Retina (tissue), 1 donor: ENCODE measurements at places on chromosomes 7 and 10.
A peak's percentile ranks its signal among the peaks of the same experiment; 100 is the strongest.

DNA sequence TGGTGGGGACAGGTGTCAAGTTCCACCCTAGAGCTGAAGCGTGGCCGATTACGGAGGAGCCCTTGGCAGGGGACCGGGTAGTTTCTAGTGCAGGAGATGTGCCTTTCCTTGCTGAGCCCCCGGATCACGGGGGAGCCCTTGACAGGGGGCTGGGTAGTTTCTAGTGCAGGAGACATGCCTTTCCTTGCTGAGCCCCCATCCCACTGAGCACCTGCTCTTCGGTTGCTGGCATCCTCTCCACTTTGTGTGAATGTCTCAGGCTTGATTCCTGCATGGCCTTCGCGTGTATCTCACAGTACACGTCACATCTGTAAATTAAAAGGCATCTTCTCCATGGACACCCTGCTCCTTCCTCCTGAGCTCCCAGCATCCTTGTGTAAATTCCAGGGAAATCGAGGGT lies 263.5 kb downstream of the ADARB2 start:
- DNase-seq, result no peak

DNA sequence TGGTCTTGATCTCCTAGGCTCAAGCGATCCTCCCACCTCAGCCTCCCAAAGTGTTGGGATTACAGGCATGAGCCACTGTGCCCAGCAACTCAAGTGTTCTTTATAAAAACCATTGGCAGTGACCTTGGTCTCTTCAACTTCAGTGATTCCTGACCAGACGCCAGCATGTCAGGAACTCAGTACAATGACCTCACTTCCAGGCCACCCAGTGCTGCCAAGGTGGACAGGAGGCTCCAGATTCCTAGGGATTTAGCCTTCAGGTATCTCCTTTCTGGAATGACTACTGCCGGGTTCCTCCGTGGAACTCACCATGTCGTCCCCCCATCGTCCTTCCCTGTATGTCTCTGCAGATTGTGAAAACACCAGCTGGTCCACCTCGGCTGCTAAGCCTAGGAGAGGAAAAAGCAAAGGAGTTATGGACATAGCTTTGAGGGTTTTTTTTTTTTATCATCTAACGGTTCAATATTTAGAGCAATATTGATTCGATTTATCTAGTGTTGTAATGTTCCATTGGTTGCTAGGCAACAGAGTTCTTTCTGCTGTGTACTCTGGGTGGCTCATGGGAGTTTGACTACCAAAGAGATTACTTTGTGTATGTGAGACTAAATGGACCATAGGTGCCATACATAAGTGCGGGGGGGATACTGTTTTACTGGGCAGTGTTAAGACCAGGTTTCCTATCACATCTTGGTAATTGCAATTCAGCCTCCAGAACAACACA lies 425.8 kb upstream of the AUTS2 start:
- DNase-seq, result peak; percentile 40

DNA sequence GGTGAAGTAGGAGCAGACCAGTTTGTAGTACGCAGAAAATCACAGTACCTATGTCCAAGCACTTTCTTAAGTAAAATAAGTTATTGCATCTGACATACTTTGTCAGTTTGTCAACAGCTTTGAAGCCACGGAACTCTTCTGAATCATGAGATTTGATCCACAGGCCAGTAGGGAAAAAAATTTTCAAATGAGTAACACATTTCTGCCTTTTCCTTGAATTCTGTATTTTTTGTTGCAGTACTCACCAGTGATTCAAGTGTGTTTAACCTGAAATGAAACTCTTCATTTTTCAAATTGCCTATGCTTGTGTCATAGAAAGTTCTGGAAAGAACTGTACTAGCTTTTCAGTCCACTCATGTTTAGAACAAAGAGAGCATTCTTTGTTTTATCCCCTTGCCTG lies 337.7 kb downstream of the GATA3 start:
- DNase-seq, result no peak

GRCh38 chr7:42964849-42965805 lies 33.0 kb downstream of the MRPL32 start:
- DNase-seq, result no peak

DNA sequence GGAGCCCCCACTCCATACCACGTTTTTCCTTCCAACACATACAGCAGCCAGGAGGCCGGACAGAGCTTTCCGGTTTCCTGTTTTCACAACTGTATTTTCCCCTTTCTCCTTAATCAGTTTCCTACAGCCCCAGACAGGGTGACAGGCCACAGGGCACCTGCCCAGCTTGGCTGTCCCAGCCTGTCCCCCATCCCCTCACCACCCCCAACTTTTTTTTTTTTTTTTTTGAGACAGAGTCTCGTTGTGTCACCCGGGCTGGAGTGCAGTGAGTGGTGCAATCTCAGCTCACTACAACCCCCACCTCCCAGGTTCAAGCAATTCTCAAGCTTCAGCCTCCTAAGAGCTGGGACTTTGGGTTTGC lies 10.3 kb upstream of the HSPB1 start:
- DNase-seq, result no peak

GRCh38 chr10:123972481-123973401 lies 81.1 kb upstream of the CPXM2 start:
- peak; percentile 71 for DNase-seq

- DNase-seq, result no peak
These were observed 669 bp upstream of the AP5Z1 start for GRCh38 chr7:4774658-4775249.

DNA sequence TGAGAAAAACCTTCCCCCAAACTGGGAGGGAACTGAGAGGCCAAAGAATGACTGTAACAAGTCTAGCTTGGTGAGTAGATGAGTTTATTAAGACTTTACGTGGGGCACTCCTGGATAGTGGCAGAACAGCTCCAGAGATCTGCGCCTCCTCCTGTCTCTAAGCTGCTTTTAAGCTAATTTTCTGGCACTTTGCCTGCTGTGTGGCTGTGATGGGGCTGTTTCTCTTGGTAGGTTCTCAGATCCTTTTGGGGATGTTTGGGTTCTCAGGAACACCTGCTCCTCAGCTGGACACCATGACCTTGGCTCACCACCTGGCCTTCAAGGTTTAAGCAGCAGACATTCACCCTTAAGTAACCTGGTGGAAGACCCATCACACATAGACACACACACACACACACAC lies 68.3 kb downstream of the AKR1E2 start:
- no peak for DNase-seq

DNA sequence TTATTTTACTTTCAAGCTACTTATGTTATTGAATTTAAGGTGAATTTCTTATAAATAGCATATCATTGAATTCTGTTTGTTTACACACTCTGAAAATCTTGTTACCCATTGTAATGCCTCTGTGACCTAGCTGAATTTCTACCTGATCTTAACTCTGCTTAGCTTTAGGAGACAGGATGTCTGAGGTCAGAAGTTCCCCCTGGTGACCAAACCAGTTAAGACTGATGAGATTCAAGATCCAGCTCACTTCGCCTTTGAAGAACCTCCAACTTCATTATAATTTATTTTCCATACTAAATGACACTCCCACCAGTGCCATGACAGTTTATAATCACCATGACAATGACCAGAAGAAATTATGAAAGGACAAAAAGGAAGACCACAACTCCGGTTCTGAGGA lies 213.4 kb upstream of the CDC14C start:
- DNase-seq, result no peak

DNA sequence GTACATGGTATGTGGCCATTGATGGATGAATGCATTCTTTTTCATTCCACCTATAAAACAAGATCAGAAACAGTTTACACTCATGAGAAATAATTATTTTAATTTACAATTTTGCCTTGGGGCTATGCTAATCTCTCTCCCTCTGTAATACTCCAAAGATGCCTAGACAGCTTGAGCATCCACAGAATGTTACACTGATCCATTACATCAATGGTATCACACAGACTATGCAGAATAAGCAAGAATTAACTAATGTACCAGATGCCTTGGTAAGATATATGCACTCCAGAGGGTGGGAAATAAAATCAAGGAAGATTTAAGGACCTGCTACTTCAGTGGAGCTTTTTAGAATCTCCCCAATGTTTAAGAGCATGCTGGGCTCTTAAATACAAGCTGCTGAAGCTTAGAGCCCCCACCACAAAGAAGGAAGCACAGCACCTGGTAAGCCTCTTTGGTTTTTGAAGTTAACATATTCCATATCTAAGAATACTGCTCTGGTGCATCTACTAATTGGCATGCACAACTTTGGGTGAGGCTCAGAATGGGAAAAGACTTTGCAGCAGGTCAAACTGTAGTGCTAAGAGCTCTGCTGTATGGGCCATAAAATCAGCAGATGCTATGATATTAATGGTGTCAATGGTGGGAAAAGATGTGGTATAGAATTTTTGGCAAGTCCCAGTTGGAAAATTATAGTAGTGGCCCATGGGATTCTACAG lies 219.6 kb downstream of the SLC25A13 start:
- DNase-seq, result no peak

DNA sequence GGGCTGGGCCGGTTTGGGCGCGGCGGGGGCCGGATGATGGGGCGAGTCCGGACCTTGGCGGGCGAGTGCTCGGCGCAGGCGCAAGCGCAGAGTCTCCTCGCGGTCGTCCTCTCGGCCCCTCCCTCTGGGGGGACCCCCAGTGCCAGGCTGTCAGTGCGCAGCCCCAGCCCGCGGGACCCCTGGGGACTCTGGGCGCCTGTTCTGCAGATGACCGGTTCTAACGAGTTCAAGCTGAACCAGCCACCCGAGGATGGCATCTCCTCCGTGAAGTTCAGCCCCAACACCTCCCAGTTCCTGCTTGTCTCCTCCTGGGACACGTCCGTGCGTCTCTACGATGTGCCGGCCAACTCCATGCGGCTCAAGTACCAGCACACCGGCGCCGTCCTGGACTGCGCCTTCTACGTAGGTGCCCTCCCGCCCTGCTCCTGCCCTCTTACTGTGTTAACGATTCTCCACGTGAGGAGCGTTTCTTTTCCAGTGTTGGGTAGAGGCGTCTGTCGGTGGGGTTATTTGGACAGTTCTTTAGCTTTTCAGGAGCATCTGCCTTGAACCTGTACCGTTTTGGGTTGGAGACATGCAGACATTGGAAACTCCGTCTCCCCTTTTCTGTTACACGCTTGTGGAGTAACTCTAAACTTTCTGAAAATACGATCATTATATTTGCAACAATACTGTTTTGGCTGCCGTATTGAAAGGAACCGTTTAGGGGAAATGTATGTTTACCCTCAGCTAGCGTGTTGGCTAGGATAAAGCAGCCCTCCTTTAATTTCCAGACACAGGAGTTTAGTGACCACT lies 706 bp downstream of the BUB3 start:
- peak; percentile 81 for DNase-seq

GRCh38 chr10:5632446-5632845 lies 33.9 kb downstream of the ASB13 start:
- no peak for DNase-seq

DNA sequence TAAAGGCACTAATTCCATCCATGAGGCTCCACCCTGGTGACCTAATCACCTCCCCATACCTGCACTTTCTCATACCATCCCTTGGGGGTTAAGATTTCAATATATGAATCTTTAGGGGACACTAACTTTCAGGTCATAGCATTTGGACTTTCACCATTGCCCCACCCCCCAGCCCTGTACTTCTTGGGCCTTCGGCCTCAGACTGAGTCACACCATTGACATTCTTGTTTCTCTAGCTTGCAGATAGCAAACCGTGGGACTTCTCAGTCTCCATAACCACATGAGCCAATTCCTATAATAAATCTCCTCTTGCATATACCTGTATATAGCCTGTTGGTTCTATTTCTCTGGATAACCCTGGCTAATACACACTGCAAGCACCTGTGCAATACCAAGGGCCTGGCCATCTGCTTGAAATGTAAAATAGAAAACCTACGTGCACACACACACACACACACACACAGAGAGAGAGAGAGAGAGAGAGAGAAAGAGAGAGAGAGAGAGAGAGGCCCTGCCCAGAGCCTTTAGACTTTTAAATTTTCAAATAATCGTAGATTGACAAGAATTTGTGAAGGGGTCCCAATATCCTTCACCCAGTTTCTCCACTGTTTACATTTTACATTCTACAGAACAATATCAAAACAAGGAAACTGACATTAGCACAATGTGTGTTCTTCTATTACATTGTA lies 25.3 kb downstream of the ANXA8 start:
- DNase-seq, result no peak

GRCh38 chr7:147089608-147090007 lies 973.0 kb downstream of the CNTNAP2 start:
- DNase-seq, result no peak

- no peak for DNase-seq
These were observed 32.4 kb downstream of the ACTA2 start for GRCh38 chr10:88920198-88920597.

GRCh38 chr7:128117691-128118090 lies 86.5 kb upstream of the LRRC4 start:
- DNase-seq, result no peak

- DNase-seq, result peak; percentile 67
These were observed 2.1 kb upstream of the ADD3 start for GRCh38 chr10:110005719-110006118.

- no peak for DNase-seq
These were observed 162.3 kb upstream of the KLF14 start for GRCh38 chr7:130896051-130896881.

DNA sequence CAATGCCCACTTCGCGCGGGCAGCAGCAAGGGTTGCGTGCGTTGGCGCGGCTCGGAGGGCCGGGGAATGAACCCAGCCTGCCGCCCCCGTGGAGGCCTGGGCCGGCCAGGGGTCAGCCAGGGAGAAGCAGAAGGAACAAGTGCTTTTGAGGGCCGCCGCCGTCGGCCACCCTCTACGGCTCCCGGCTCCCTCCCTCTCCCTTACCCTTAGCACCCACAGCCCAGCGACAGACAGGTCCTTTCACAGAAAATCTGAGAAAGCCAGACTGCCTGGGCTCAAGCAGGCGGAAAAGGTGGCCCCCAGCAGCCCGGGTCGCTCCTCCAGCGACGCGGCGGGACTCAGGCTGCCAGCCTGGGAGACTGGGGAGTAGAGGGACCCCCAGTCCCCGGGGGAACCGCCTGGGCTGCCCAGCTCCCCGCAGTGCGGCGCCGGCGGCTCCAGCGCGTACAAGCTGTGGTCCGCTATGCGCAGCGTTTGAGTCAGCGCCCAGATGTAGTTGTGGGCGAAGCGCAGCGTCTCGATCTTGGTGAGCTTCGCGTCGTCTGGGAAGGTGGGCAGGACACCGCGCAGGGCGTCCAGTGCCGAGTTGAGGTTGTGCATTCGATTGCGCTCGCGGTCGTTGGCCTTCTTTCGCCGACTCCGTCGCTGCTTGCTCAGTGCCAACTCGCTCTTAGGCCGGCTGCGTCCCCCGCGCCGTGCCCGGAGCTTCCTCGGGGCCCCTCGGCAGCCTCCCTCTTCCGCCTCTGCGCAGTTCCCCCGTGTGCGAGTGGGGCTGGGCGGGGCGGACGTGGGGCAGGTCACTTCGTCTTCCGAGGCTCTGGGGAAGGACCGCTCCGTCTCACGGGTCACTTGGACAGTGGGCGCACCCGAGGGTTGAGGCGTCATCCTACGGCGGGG lies 815 bp downstream of the NEUROG3 start:
- DNase-seq, result peak; percentile 68

GRCh38 chr7:139358541-139359365 lies 941 bp upstream of the LUC7L2 start:
- DNase-seq, result no peak
